ENCODE measurements at places on chromosomes 3 and 15. TPM values are rescaled to one million over a fixed set of nuclear protein-coding genes. Genes with fewer than 3 reads are reported as not detected.

Gene ARGFX
- total RNA-seq: not detected

Gene CELSR3
- total RNA-seq: 1.5 TPM

Gene MUSTN1
- total RNA-seq: 23.9 TPM

Gene GRIP2
- 2.3 TPM for total RNA-seq

Gene PP2D1
- not detected for total RNA-seq

Gene CPOX
- total RNA-seq: 16.9 TPM

Gene XRN1
- total RNA-seq: 72.8 TPM

Gene CFAP100
- total RNA-seq: 1.5 TPM

Gene ZNF774
- total RNA-seq: 5.1 TPM

Gene REC114
- not detected for total RNA-seq

Gene ESYT3
- total RNA-seq: 12.6 TPM

Gene SLC6A1
- 10.9 TPM for total RNA-seq

Gene DOCK3
- 6.2 TPM for total RNA-seq

Gene RASL12
- 23.0 TPM for total RNA-seq

Gene ADCY5
- 16.8 TPM for total RNA-seq

Gene ADAMTS17
- total RNA-seq: 2.3 TPM

Gene APOD
- 6,445 TPM for total RNA-seq

Gene TNIK
- 9.5 TPM for total RNA-seq

Gene GPR176
- 5.7 TPM for total RNA-seq

Gene LCTL
- 19.6 TPM for total RNA-seq

Gene TATDN2
- total RNA-seq: 31.7 TPM

Gene ZNF660
- 8.9 TPM for total RNA-seq

Gene C3orf49
- total RNA-seq: not detected

Gene TAGLN3
- total RNA-seq: 0.62 TPM

Gene PPP1R14D
- total RNA-seq: not detected

Gene PPP4R2
- total RNA-seq: 113 TPM

Gene TP63
- total RNA-seq: 7.2 TPM

Gene GOLGA8M
- total RNA-seq: 16.0 TPM

Gene MITF
- total RNA-seq: 26.5 TPM

Gene BRK1
- total RNA-seq: 103 TPM

Gene GOLGA8T
- 1.5 TPM for total RNA-seq

Gene STRC
- total RNA-seq: 0.89 TPM

Gene BRPF1
- total RNA-seq: 19.8 TPM

Gene CRYBG3
- total RNA-seq: 59.3 TPM

Gene GP5
- 0.09 TPM for total RNA-seq

Gene TTC23
- total RNA-seq: 26.7 TPM

Gene NPAP1
- total RNA-seq: not detected

Gene TMEM207
- not detected for total RNA-seq

Gene TTLL13
- total RNA-seq: 0.71 TPM

Gene SACM1L
- 66.0 TPM for total RNA-seq

Gene LMAN1L
- not detected for total RNA-seq

Gene AGBL1
- 0.49 TPM for total RNA-seq

Gene CPA3
- total RNA-seq: 10.3 TPM

Gene KNG1
- total RNA-seq: not detected

Gene SKOR1
- 1.3 TPM for total RNA-seq

Gene TNK2
- 72.0 TPM for total RNA-seq

Gene ALDH1A2
- 7.1 TPM for total RNA-seq

Gene RLBP1
- not detected for total RNA-seq

Gene KLHL6
- total RNA-seq: 4.7 TPM

Gene SLC28A2
- total RNA-seq: not detected

Gene ULK4
- total RNA-seq: 13.3 TPM

Gene EFCAB12
- total RNA-seq: 0.40 TPM

Gene FRMD4B
- total RNA-seq: 48.6 TPM

Gene CLRN1
- not detected for total RNA-seq
